Esophagus squamous epithelium (tissue), 5 donors: ENCODE measurements at places on chromosomes 16 and 17.

- DNase-seq = no peak
These were observed 10.9 kb upstream of the CXCL16 start for GRCh38 chr17:4750606-4751005.

GRCh38 chr17:12024327-12024726 is 3.6 kb downstream of the MAP2K4 start:
- no peak for DNase-seq

DNA sequence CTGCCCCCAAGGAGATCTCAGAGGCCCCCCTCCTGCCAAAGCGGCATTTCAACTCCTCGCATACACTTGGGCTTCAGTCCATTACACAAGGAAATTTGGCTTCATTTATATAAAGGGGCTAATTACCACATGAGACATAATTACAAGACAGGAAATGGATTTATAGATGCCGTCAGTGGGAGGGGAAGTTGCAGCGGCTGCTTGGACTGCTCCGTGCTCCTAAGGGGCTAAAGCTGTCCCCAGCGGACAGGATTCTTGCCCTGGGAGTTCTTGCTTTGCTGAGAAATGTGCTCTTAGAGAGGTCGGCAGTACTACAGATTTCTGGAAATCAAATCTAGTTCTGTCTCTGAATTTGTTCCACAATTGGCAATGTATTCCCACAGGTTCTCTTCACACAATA is 57.2 kb upstream of the NLK start:
- no peak for DNase-seq

DNA sequence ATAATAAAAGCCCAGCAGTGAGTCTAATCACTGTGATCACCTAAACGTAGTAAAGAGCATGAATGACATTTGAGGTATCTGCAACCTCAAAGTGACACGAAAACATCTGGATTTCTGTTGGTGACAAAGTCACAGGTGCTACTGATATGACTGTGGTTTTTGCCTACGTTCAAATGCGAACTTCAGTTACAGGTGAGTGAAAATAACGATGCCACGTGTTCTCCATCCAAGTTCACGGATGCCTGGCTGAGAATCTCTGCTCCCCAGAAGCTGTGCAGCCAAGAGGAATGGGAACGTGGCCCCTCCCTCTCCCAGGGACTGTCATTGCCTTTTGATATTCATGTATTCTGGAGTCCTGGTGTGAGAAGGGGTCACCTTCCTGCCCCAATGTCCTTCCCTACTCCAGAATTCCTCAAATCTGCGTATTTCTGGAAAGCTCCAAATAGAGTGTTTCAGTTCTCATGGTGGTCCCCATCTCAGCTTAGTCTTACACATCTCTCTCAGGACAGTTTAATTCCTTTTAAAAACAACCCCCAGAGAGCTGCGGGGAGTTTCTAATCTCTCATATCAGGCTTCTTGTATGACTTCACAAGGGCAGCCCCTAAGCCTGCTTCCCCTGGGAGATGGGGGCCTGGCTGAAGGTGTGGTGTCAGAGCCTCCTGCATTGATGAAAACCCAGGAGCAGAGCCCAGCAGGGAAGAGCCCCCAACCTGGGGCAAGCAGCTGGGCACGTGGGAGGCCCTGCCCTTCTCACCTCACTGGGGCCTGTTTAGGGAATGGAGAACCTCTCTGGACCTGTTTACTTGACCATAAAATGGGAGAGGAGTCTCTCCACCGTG is 25.8 kb downstream of the PIK3R5 start:
- no peak for DNase-seq

DNA sequence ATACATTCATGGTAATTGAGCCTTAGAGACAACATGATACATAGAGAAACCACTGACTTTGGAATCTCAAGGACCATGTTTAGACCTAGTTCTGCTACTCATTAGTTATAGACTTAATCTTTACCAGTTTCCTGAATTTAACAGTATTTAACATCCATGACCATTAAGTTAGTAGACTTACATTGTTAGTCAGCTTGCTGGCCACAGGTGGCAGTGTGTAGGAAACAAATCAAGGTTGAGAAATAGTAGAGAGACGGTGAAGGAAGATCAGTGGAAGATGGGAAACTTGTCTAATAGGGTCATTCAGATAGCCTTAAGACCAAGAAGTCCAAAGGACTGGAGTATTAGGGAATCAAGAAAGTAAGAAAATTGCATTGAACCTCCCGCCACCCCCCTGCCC is 31.0 kb downstream of the OMG start:
- DNase-seq = no peak

DNA sequence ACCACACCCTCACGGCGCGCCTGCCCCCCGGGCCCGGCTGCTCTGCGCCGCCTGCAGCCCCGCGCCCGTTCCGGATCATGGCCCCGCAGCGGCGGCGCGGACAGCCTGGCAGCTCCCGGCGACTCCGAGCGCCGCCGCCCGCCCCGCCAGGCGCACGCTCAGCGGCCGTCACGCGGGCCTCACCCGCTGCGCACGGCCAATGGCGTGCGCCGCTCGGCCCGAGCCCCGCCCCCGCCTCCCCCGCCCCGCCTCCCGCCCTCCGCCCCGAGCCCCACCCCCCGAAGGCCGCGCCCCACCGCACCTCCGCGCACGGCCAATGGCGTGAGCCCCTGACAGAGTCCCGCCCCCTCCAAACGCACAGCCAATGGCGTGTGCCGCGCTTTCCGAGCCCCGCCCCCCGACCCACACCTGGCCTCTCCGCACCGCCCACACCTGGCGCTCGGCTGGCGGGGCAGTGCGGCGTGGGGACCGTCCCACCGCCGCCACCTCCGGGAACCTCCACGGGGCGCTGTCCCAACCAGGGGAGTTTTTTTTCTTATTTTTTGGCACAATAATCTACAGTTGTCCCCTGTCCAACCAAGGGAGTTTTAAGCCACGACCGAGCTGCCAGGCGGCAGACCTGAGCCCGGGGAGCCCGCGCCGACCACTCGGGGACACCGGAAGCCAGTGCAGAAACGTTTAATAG is at the start of gene PCYT2:
Gene PCYT2 (minus strand): TSS at position 123 of the 685 bp plus-strand sequence. CDS start 44 bp downstream, at position 79.
- peak; percentile 44 for DNase-seq

DNA sequence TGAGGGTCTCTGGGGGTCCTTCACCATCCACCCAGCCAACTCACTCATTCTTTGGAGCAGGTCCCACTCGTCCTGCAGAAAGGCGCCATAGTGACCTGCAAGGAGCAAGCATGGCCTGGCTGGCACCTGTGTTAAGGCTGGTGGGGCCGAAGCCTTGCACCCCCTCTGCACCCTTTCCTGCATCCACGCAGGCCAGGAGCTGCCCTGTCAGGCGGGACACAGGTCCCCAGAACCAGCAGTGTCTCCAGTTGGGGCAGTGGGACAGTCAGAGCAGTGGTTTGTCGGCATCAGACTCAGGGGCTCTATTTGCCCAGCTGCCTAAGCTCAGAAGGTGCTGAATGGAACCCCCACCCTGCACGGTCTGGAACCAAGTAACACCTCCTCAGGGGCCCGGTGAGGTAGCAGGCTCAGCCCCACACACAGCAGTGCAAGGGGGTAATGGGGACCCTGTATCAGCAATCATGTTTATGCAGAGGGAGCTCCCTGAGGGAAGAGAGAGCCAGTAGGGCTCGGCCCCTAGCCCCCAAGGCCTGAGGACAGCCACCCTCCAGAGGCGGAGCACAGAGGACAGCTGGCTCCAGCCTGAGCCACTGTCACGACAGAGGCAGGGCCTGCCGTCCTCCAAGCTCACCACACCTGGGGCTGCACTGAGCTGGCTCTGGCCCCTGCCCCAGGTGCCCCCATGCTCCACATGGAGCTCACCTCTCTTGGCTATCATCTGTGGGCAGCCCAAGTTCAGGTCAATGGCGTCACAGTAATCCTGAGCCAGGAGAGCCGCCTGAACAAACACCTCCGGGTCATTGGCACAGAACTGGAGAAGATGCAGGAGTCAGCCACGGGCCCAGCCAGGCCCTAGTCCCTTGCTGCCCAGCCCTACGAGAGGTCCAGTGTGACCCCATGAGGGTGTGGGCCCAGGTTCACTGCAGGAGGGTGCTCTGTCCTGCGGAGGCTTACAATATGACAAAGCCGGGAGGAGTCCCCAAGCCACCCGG is 1.9 kb downstream of the DUS1L start:
- DNase-seq = no peak

DNA sequence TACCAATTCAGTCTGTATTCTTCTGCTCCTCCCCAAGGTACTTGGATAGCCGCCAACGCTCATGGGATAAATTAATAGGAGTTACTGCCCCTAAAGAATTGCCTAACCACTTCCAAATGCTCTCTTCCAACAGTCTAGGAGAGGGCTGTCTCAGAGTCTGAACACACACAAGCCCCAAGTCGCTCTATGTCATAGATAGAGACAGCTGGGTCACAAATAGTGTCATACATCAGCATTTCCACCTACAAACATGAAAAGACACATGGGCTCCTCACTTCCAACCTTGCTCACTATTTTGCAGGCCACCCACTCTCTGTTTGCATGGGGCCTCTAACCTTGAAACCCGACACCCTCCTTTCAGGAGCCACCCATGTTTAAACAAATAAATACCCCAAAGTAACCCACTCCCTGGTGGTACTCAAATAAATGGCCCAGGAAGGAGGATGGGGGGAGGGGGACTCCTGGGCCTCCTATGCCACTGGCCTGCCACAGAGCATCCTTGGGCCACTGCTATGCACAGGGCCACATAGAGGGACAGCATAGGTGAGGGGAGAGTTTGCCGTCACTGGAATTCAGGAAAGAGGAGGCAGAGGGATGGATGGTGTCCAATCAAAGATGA is 265.9 kb downstream of the SOX9 start:
- DNase-seq = no peak

- DNase-seq = no peak
These were observed 40.7 kb downstream of the ZDHHC7 start for GRCh38 chr16:84970447-84971127.

DNA sequence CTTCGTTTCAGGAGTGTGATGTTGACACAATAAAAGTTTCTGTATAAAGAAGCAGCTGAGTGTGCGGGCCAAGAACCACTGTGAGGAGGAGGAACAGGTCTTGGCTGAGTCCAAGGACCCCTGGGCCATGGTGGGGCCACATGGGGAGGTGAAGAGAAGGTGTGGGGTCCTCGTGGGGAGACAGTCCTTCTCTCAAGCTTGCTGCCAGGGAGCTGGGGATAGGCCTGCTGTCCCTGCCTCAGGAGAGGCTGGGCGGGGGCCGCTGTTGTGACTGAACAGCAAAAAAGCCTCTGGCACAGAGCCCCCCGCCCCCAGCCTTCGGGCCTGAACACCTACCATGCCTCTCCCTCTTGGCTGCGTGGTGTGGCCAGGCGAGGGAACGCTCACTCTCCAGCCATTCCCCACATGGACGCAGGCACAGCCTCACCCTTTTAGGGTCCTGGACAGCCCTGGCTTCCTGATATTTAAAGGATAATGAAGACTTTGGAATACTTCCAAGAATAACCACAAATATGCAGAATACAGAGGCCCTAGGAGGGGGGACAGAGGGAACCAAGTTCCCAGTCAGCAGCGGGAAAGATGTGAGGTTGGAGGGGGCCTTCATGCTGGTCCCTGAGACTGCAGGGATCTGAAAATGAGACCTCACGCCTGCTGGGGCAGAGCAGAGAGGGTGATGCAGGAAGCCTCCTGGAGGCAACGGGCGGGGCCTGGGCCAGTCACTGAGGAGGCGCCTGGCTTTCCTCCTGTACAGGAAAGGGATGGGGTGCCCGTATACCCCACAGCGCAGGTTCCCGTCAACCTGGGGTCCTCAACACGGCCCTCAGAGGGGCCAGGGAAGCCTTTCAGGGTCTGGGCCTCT is 100.0 kb upstream of the CREBBP start:
- DNase-seq = no peak

- no peak for DNase-seq
These were observed 20.4 kb downstream of the GAS7 start for GRCh38 chr17:10177913-10178505.

DNA sequence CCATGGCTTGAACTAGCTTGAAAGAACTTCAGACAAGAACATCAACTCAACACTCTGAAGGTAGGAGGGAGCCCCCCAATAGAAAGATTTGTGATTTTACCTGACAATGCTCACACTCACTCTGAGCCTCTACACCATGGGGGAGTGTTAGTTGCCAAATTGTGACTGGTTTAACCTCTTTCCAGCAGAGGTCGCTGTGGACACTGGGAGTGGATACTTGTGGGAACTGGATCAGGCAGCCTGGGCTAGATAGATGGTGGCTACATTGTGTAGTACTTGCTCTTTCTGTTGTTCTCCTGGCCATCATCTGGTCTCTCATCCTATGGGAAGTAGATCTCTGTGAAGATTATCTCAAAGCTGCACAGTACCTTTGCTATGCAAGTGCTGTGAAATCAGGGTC is 2.9 kb downstream of the SMPD3 start:
- DNase-seq = no peak

DNA sequence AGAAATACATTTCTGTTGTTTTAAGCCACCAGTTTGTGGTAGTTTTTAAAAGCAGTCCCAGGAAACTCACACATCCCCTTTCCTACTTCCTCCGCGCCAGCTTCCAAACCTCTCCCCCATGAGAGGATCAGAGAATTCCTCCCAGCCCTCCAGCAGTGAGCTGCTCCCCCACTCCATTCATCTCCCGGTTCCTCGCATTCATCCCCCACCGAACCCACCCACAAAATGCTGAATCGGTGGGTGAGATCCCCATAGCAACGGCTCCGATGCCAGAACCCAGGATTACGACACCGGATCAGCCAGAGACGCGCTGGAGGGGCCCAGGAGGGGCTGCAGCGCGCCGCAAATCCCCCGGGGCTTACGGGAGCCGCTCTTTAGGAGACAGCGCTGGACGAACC is 251.4 kb upstream of the RPL38 start:
- no peak for DNase-seq

- no peak for DNase-seq
These were observed 155.0 kb upstream of the CACNG5 start for GRCh38 chr17:66679631-66680517.

- no peak for DNase-seq
These were observed 11.3 kb downstream of the UTS2R start for GRCh38 chr17:82382933-82383255.

GRCh38 chr17:59876107-59876506 is 16.6 kb downstream of the TUBD1 start:
- no peak for DNase-seq

DNA sequence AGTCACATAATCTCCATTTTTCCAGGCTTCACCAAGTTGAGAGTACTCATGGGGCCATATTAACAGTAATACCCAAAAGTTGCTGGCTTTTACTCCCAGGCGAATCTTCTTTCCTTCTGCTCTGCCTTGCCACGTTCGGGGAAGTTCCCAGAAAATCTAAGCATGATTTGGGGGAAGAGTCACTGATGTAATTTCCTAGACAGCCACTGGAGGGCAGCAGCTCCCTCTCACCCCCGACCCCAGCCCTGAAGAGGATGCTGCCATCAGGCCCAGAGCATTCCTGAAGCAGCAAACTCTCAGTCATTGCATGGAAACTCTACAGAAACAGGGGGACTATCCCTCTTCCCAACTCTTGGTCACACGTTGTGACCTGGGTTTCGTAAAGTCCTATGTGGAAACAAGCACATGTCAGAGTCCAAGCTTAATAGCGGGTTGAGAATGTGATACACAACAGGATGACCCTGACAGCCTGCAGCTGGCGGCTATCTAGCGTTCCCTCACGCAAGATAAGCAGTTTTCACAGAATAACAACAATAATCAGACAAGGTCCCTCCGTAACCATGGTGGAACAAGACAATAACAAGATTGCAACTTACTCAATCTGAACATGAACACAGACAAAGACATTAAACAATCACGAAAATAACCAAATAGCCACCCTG is 43.8 kb upstream of the DHX40 start:
- DNase-seq = no peak
